ENCODE measurements at places on chromosomes 7 and 10.

DNA sequence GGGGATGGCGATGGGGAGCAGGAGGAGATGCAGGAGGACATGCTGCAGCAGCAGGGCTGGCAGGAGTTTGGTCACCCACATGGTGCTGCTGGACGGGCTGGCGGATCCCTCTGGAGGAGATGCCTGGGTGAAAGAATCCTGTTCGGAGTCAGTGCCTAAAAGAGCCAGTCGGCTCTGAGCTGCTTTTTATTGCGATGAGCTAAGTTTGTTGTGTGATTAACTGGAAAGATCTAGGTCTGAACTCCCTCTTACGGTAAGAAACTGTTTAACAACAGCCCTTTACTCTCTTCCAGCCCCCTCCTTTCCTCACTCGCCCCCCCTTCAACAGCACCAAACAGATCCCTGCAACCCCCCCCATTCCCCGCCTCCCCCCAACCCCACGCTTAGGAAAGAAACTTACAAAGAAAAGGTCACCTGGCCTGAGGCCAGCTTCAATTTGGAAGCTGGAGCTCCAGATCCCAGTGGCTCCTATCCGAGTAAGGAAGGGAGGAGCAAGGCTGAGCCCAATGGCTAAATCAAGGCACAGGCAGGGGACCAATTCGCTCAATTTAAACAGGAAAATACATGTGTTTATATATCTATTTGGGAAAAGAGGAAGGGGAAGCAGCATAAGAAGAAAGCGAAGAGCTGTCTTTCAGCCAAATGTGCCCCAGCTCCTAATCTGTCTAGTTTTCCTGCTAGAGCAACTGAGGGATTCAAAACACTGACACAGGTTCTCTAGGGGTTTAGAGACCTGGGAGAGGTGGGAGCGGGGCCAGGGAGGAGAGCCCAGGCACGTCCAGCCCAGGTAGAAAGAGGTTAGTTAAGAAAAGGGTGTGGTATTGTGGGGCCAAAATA lies at the start of gene HGF:
Gene HGF (minus strand): TSS at position 157 of the 837 bp plus-strand sequence. CDS start 76 bp downstream, at position 81.
- peak; percentile 4 for DNase-seq

- DNase-seq: no peak
Observed at GRCh38 chr7:22269963-22270362, 87.0 kb downstream of the RAPGEF5 start.

GRCh38 chr7:92244808-92245486 lies 767 bp downstream of the KRIT1 start:
- DNase-seq: no peak

- DNase-seq: no peak
Observed at GRCh38 chr10:131077724-131078123, 233.8 kb downstream of the TCERG1L start.

- no peak for DNase-seq
Observed at GRCh38 chr10:5515948-5516761, 8.6 kb upstream of the CALML3 start.

DNA sequence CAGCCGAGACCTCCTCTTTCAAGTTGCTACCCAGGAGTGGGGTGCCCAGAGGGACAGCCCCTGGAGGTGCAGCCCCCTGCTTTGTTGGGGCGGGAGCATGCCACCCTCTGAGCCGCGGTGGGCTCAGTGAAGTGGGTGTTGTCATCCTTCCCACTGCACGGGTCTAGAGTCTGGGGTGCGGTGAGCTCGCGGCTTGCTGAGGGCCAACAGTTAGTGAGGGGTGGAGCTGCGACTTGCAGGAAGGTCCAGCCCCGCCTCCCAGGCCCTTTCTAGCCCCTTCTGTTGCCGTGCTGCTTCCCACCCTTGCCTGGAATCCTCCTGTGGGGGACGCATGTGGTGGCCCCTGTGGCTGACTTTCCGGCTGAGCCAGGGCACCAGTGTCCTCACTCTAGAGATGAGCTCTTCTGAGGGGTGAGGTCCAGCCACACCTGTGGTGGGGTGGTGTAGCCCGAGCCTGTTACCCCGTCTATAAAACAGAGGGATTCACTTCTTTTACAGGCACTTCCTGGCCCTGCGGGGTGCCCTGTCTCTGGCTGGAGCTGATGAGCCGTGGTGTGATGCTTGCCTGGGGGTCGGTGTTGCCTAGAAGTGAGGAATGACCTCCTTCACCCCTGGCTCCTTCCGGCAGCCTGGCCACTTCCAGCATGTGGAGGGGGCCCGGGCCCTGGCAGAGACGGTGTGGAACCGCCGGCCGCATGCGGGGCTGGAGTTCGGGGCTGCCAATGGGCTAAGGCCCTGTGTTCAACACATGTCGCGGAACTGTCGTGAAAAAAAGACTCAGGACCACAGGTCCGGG lies 127.9 kb downstream of the FAM53B start:
- no peak for DNase-seq

DNA sequence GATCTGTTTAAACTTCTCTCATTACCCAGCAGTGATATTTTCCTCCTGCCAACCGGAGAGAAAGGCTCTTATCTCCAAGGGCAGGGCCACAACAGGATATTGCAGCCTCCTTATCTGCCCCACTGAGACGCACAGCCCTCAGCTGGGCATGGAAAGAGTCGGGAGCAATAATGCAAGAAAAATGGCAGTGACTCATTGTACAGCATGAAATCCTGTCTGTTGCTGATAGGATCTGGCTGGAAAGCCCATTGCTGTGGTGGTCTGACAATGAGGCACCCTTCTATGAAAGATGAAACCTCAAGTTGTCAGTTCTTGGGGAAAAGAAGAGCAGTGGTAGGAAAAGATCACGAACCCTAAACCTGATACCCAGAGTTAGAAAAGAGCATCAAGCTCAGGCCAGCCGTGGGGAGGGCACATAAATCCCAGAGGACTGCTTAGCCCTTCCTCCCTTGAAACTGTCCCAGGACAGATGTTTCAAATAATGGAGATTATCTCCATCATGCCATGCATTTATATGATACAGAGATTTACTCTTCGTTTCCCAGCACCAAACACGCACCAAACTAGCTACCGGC lies 47.0 kb upstream of the FIGNL1 start:
- DNase-seq: no peak

- DNase-seq: peak; percentile 35
Observed at GRCh38 chr7:42272793-42273665, 36.0 kb upstream of the GLI3 start.

GRCh38 chr7:137816696-137817320 lies 30.0 kb downstream of the DGKI start:
- no peak for DNase-seq

DNA sequence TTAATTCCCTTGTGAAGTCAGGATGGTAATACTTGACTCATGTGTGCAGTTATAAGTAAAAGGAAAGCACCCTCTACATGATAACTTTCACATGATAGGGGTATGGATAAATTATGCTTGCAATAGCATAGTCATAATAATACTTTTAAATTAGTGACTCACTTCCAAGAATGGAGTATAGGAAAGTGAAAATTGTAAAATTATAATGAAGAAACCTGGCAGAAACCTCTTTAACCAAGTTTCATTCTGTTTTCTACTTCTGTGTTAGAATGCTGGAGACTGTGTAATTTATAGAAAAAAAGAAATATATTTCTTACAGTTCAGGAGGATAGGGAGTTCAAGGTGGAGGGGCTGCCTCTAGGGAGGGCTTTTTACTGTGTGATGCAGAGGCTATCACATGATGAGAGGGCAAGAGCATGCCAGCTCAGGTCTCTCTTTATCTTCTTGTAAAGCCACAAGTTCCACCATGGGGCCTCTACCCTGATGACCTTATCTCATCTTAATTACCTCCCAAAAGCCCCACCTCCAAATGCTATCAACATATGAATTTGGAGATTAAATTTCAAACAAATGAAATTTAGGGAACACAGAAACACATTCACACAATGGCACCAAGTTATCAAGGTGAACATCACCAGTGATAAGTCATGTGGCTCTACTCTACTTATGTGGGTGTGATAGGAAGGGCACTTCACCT lies 43.2 kb downstream of the HDAC9 start:
- DNase-seq: no peak

GRCh38 chr7:70694434-70694970 lies 437.4 kb upstream of the GALNT17 start:
- no peak for DNase-seq

GRCh38 chr7:11410656-11411644 lies 421.0 kb downstream of the THSD7A start:
- DNase-seq: no peak
